ENCODE measurements at places on chromosomes 4 and X. TPM values are rescaled to one million over a fixed set of nuclear protein-coding genes. Genes with fewer than 3 reads are reported as not detected.

The USP17L10 gene
- not detected for total RNA-seq

The IL1RAPL1 gene
- total RNA-seq: not detected

The TMEM150C gene
- total RNA-seq: 5.2 TPM

DNA sequence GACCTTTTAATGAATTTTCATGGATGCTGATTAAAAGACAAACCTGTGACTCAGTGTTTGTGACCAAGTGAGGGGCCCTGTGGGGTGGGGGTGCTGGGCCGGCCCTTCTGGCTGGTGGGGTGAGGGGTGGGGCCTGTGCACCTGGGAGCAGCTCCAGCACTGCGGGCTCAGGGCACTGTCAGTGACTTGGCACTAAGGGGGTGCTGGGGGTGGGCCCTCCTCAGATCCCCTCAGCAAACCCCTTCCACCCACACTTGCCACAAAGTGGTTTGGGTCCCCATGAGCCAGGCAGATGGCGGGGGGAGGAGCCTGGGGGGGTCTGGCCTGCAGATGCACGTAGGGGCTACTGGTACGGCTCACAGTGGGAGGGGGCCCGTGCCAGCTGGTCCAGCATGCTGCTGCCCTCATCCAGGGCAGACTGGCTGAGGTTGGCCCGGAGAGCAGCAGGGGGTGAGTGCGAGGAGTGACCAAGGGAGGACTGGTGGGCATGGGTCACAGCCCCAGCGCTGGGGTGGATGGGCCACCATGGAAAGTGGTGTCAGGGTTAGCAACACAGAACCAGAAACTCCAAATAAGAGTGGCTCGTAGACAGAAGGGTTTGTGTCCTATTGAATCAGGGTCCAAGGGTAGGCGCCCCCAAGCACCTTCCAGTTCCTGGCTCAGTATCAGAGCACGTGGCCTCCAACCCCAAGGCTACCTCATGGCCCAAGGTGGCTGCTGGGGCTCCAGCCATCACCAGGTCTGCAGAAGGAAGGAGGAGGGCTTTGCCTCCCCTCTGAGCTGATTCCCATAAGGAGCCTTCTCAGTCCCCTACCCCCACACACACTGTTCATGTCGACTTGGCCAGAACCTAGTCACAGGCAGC is 10.1 kb downstream of the NKX1-1 start:
- no peak for DNase-seq
- no peak overlapping the region for H3K4me3 ChIP-seq
- H3K4me1 ChIP-seq: no peaks in the 10 kb centered on the region
- no peak overlapping the region for H3K27ac ChIP-seq
- H3K27me3 ChIP-seq: no peaks in the 10 kb centered on the region

DNA sequence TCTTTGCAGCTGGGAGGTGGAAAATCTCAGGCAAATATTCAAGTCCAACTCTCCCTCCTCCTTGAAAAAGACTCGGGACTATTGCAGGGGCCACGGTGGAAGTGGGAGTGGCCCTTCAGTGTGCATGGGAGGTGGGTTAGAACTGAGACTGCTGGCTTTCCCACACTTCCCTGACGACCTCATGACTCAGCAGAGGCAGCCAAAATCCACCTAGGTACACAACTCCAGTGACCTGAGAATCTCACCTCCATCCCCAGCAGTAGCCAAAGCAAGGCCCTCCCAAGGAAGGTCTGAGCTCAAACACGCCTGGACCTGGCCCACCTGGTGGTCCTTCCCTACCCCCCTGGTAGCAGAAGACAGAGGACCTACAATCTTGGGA is 6.2 kb upstream of the UGT2B17 start:
- no peaks in the 10 kb centered on the region for H3K36me3 ChIP-seq
- H3K27ac ChIP-seq: no peak overlapping the region
- DNase-seq: no peak
- H3K4me1 ChIP-seq: no peaks in the 10 kb centered on the region
- H3K27me3 ChIP-seq: no peaks in the 10 kb centered on the region

DNA sequence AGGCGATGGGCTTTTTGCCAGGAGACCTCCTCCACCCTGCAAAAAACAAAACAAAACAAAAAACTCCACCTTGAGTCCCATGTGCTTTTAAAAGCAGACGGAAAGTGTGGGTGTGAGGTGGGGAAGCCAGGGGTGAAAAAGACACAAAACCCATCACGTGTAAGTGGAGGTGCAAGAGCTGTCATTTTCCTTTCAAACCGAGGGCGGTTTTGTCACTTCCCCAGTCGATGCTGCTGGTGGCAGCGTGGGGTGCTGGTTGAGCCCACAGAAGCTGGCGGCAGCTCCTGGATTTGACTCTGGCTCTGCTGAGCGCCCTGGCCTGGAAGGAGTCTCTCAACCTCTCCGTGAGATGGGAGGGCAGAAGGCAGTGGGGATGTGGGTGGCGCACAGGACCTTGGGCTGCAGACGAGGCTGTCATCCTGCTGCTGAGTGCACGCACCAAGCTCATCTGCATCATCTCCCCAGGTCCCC is 110.0 kb downstream of the PSAPL1 start:
- no peak overlapping the region for H3K27ac ChIP-seq
- no peaks in the 10 kb centered on the region for H3K36me3 ChIP-seq
- no peaks in the 10 kb centered on the region for H3K4me1 ChIP-seq
- no peak overlapping the region for H3K4me3 ChIP-seq

DNA sequence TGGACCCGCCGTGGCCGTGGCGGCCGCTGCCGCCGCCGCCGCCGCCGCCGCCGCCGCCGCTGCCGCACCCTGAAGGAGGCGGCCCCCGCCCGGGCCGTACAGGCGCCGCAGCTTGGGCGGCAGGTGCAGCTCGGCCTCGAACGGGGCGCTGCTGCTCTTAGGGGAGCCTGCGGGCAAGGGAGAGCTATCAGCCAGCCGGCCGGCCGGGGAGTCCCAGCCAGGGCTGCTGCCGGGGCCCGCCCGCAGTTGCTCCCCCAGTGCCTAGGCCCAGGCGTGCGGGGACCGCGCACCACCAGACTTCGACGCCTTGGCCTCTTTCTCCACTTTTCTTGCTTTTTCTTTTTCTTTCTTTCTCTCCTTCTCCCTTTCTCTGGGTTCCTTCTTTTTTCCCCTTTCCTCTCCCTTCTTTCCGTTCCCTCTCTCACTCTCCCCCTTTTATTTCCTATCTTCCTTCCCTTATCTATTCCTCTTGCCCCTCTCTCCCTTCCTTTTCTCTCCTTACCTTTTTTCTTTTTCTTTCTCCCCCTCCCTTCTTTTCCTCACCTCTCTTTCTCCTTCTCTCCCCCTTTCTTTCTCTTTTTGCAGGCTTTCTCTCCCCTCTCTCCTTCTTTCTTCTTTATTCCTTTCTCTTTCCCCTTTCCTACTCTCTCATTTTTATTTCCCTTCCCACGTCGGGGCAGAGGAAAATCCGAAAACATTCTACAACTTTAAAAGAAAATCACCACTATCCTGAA is 2.0 kb downstream of the ARX start:
- H3K27me3 ChIP-seq: peaks cover 4% of the 10 kb centered on the region
- H3K36me3 ChIP-seq: no peaks in the 10 kb centered on the region

DNA sequence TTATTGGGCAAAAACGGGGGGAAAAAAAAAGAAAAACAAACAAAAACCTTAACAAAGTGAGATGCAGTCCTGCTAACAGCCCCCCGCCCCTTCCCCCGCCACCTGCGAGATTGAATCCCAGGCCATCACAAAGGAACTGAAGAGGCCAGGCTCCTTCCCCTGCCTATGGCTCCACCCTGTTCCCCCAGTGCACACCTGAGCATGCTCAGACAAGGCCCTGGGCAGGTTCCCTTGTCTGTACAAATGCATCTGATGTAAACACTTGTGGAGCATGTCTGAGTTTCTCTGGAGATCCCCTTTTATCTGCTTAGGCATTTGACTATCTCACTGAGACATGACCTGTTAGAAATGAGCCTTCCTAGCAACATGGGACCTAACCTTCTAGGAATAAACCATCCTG is 983.7 kb upstream of the PABPC4L start:
- no peaks in the 10 kb centered on the region for H3K36me3 ChIP-seq
- no peaks in the 10 kb centered on the region for H3K27me3 ChIP-seq
- no peak overlapping the region for H3K27ac ChIP-seq
- DNase-seq: no peak

DNA sequence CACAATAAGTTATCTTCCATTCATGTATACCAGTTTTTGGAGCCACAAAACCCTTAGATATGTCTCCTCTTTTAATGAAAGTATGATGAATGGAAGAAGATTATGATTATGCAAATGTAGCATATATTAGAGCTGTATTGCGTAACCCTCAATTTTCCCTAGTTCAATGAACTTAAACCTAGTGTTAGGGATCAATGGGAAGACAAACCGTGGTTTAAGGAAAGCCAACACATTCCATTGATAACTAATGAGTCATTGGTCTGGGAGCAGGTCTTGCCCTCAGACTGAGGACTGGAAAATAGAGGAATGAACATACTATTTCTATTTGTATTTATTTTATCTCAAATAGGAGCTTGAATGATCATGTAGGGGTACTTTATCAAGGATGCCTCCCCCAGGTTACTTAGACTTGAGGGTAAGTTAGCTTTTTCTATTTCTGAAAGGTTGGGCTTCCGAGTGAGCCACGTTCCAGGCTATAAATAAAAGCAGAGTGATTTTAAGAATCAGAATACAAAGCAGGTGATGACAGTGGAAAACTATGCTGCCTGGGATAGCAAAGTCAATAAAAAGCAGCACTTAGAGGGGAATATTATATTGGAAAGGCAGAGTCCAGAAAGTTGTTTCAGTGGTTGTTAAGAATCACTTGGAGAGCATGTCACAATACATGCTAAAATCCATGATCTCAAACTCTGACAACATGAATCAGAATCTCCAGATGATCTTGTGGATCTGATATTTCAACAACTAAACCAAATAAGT is 356.0 kb downstream of the ADAM29 start:
- no peaks in the 10 kb centered on the region for H3K4me1 ChIP-seq
- H3K27ac ChIP-seq: no peak overlapping the region
- no peak overlapping the region for H3K4me3 ChIP-seq
- H3K36me3 ChIP-seq: no peaks in the 10 kb centered on the region
- no peak for DNase-seq

DNA sequence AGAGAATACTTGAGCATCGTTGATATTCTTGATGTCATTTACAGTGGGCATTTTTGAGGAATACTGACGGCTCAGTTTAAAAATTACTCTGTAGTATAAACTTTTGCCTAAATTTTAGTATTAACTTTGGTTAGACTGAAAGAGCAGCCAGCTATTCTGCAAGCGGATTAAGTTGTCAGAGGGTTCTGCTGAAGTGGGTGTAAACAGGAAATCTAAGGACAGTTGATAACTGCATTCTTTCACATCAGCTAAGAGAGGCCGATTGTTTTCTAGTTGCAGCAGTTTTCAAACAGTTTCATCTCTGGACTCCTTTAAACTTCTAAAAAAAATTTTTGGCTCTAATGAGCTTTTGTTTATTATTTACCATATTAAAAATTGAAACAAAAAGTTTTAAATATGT is 149.6 kb downstream of the RAPGEF2 start:
- no peaks in the 10 kb centered on the region for H3K36me3 ChIP-seq
- no peaks in the 10 kb centered on the region for H3K27me3 ChIP-seq
- no peak overlapping the region for H3K27ac ChIP-seq
- peaks cover 7% of the 10 kb centered on the region for H3K4me1 ChIP-seq
- H3K4me3 ChIP-seq: no peak overlapping the region

DNA sequence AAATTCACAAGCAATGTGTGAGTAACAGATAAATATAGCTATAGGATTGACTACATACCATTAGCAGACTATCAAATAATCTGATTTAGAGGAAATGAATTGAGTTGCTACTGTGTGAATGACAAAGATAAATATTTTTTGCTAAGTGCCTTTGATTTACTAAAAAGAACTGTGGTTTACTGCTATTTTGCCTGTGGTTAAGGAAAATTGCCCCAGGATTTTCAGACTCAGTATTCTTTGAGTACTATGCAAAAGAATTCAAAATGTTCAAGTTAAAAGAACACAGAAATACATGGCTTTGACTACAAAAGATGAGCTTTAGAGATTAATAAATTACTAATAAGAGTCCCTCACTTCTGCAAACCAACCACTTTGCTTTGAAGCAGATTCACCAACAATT is 853.8 kb downstream of the ADGRL3 start:
- H3K27ac ChIP-seq: no peak overlapping the region
- no peak overlapping the region for H3K4me3 ChIP-seq
- H3K27me3 ChIP-seq: no peaks in the 10 kb centered on the region
- H3K36me3 ChIP-seq: no peaks in the 10 kb centered on the region
- DNase-seq: no peak
- no peaks in the 10 kb centered on the region for H3K4me1 ChIP-seq

GRCh38 chrX:68060506-68061205 is 372.6 kb downstream of the OPHN1 start:
- no peaks in the 10 kb centered on the region for H3K27me3 ChIP-seq
- H3K4me1 ChIP-seq: no peaks in the 10 kb centered on the region
- no peak overlapping the region for H3K4me3 ChIP-seq
- no peaks in the 10 kb centered on the region for H3K36me3 ChIP-seq
- no peak for DNase-seq

DNA sequence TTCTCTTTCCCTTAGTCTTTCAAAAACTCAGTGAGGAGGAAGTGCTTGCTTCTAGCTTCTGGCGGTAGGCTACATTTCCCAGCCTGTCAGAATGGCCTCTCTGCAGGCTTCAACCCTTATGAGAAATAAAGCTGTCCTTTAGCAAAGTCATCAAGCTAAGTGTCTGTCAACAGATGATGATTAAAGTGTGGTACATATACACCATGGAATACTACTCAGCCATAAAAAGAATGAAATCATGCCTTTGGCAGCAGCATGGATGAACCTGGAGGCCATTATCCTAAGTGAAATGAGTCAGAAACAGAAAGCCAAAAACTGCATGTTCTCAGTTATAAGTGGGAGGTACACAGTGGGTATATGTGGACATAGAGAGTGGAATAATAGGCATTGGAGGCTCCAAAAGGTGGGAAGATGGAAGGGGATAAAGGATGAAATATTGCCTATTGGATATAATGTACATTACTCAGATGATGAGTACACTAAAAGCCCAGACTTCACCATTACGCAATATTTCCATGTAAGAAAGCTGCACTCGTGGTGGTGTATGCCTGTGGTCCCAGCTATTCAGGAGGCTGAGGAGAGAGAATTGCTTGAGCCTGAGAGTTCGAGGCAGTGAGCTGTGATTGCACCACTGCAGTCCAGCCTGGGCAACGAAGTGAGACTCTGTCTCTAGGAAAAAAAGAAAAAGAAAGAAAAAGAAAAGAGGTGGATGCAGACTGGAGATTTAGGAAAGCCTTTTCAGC is 7.9 kb downstream of the TRIM2 start:
- no peak overlapping the region for H3K4me3 ChIP-seq
- H3K27me3 ChIP-seq: no peaks in the 10 kb centered on the region
- H3K36me3 ChIP-seq: no peaks in the 10 kb centered on the region
- peaks cover 18% of the 10 kb centered on the region for H3K4me1 ChIP-seq
- H3K27ac ChIP-seq: no peak overlapping the region

- H3K4me1 ChIP-seq: peaks cover 53% of the 10 kb centered on the region
- H3K4me3 ChIP-seq: peak within 1 kb of the TSS; percentile 25
- peak; percentile 78 for DNase-seq
- no peaks in the 10 kb centered on the region for H3K36me3 ChIP-seq
- peak within 1 kb of the TSS; percentile 53 for H3K27ac ChIP-seq
These were observed at the start of gene EVC for GRCh38 chr4:5710961-5711478. Gene EVC, plus strand, starts transcription at chr4:5711201. Its CDS starts 180 bp downstream, at chr4:5711381.

- H3K4me1 ChIP-seq: no peaks in the 10 kb centered on the region
- H3K27me3 ChIP-seq: no peaks in the 10 kb centered on the region
- no peak for DNase-seq
- no peak overlapping the region for H3K4me3 ChIP-seq
These were observed 8.8 kb downstream of the SLITRK2 start for GRCh38 chrX:145826466-145826865.

All from body of pancreas (tissue), 4 donors.